ENCODE measurements at places on chromosomes 7 and 10. TPM values are rescaled to one million over a fixed set of nuclear protein-coding genes. Genes with fewer than 3 reads are reported as not detected.
A peak's percentile ranks its signal among the peaks of the same experiment; 100 is the strongest.

INA gene
- 0.08 TPM for total RNA-seq

CPXM2 gene
- 1.5 TPM for total RNA-seq

IQCE gene
- total RNA-seq: 19.0 TPM

FLNC gene
- 23.7 TPM for total RNA-seq

PDE6C gene
- total RNA-seq: not detected

C10orf67 gene
- 0.93 TPM for total RNA-seq

FFAR4 gene
- total RNA-seq: 4.0 TPM

WEE2 gene
- not detected for total RNA-seq

MSMB gene
- 17.1 TPM for total RNA-seq

SPDYE1 gene
- not detected for total RNA-seq

PGAM1 gene
- total RNA-seq: 209 TPM

VIPR2 gene
- 0.50 TPM for total RNA-seq

PNLIPRP1 gene
- total RNA-seq: not detected

SAMD9L gene
- 32.4 TPM for total RNA-seq

NEUROG3 gene
- total RNA-seq: not detected

GRCh38 chr7:45984386-45985295 is 63.6 kb upstream of the IGFBP3 start:
- no peak for DNase-seq

GRCh38 chr7:42765931-42766330 is 145.9 kb downstream of the C7orf25 start:
- DNase-seq: no peak

GRCh38 chr10:37906382-37906781 is 49.0 kb upstream of the ZNF248 start:
- DNase-seq: no peak

DNA sequence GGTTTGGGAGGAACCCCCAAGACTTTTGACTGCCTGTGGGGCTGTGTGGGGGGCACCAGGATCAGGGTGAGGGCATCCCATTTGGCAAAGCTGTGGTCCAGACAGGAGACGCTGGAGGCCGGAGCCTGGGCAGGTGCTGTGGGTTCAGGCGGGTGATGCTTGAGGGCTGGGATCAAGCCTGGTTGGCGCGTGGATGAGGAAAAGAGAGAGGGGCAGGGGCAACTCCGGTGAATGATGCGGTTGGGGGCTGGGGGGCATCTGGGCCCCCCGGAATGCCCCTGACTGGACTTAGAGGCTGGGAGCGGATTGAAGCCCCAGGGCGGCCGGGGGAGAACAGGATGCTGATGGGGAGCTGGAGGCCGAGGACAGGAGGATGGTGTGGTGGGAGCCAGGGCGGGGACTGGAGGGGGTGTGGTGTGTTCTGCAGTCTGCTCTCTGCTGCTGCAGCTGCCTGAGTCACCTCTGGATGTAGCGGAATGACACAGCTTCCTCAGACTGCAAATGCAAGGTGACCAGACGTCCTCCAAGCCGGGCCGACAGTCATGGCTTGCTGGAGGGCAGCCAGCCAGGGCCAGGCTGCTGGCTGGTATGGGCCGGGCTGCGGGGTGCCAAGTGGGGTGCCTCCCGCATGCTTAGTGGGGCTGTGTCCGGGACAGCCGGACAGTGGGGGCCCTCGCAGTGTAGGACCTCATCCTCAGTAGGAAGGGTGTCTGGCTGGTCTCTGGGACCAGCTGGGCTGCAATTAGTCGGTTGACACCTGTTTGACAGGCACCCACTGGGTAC is 3.2 kb downstream of the MAFK start:
- DNase-seq: no peak

DNA sequence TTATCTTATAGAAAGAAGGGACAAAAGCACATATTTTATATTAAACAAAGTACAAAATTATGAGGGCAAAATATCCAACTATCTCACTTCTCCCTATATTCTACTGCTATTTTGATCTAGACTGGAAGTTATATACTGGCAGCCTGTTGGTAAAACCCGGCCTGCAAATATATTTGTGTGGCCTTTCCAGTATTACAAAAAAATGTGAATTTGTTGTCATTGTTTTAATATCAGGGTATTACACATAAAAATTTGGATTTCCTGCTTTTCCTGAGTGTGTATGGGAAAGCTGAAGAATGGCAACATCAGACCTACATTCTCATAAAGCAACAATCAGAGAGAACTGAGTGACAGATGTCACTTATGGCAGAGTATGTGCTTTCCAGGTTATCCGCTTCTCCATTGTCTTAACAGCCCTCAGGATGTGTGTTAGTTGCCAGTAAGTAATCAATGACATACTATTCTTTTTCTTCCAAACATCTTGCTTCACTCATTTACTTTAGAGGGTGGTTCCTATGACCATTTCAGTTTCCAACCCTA is 7.3 kb downstream of the SYPL1 start:
- no peak for DNase-seq

GRCh38 chr10:132669208-132669861 is 116.6 kb downstream of the NKX6-2 start:
- no peak for DNase-seq

- no peak for DNase-seq
Observed at GRCh38 chr10:110076559-110077318, 69.0 kb downstream of the ADD3 start.

GRCh38 chr10:71245420-71246325 is 33.3 kb downstream of the UNC5B start:
- DNase-seq: no peak

DNA sequence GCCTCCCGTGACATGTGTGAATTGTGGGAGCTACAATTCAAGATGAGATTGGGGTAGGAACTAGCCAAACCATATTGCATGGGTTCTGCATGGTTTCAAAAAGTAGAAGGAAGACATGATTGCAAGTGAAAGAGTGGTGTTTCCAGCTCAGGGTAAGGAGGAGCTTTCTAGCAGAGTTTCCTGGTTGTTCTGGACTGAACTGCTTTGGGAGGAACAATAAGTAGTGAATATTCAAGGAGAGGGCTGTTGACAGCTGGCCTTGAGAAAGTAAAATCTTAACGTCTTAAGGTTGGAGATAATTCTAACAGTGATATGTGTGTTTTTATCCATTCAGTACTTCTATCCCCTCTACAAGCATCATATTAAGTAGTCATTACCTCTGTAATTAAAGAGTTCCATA is 62.2 kb upstream of the PRKG1 start:
- DNase-seq: no peak

DNA sequence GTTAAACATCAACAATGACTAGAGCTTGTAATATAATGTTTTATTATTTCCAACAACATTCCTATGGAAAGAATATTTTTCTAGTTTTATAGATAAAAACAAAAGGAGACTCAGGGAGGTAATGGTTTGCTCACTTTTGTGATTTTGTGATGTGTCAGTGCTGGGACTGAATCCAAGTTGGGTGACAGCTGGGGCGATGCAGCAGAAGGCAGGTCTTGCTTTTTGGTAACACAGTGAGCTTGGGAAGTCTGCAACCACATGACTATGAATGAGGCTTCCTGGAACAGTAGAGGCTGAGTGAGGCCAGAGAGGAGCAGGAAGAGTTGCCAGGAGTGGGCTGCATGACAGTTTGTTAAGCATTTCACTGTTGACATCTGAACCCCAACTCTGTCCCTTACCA is 4.9 kb upstream of the YKT6 start:
- DNase-seq: no peak

DNA sequence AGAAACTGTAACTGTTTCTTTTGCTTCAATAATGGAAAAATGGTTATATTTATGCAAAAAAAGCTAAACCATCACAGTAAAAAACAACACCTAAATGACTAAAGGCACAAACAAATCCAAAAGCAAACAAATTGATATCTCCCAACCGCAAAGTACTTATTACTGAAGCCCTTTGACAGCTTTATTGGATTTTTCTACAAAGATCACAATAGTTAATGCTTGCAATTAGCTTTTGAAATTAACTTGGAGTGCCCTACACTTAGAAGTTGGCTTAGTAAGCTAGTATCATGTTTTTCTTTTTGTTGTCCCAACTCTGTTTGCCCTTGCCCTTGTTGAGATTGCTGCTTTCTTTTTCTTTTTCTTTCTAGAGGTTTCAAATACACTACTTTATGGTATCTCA is 257.5 kb downstream of the INHBA start:
- DNase-seq: no peak

DNA sequence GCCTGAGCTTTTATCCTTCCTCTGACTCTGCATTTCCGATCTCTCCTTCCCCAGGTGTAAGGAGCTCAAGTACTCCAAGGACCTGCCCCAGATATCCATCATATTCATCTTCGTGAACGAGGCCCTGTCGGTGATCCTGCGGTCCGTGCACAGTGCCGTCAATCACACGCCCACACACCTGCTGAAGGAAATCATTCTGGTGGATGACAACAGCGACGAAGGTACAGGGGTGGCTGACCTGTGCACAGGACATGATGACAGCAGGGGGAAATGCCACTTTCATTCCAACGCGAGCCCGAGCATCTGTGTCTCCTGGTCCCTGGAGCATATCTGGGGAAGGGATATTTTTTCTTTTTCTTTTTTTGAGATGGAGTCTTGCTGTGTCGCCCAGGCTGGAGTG is 256.2 kb downstream of the GALNT17 start:
- no peak for DNase-seq

- no peak for DNase-seq
Observed at GRCh38 chr7:133165529-133165928, 83.6 kb upstream of the CHCHD3 start.

DNA sequence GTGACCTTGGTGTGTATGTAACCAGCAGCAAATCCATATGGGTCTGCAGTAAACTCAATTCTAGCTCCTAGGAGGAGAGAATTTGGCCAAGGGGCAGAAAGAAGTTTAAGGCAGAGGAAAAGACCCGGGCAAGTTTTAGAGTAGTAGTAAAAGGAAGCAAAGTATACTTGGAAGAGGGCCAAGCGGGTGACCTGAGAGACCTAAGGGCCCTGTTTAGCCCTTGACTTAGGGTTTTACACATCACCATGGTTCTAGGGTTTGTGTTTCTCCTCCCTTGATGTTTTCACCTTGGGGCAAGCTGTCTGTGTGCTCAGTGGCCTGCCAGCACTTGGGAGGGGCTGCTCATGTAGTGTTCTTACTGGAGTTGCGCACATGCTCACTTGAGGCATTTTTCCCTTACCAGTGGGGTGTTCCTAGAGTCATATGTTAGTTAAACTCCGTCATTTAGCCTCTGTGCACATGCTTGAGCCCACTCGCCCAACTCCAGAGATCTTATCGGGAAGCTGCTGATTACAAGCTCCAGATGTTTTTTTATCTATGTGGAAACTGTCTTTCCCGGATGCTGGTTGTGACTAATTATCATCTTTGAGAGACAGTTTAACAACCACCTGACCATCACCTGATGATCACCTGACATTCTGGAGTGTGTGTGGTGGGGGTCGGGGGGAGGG is 137.6 kb upstream of the PRSS1 start:
- no peak for DNase-seq

DNA sequence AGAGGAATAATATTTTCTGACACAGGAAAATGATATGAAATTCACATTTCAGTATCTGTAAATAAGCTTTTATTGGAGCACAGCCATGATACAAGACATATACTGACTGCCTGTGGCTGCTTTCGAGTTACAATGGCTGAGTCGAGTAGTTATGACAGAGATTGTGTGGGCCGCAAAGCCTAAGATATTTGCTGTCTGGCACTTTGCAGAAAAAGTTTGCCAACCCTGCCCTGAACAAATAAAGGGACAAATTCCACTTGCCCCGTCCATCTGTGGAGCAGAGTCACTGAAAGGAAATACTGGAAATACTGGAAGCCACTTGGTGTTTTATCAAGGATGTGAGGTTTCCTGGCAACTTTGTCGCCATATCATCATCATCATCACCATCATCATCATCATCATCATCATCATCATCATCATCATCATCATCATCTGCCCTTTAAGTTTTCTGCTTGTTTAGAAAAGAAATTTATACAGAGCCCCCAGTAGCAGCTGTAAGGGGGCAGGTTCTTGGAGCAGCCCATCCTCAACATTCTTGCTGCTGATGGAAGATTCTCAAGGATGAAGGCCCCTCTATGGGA is 85.8 kb downstream of the TCF7L2 start:
- no peak for DNase-seq

DNA sequence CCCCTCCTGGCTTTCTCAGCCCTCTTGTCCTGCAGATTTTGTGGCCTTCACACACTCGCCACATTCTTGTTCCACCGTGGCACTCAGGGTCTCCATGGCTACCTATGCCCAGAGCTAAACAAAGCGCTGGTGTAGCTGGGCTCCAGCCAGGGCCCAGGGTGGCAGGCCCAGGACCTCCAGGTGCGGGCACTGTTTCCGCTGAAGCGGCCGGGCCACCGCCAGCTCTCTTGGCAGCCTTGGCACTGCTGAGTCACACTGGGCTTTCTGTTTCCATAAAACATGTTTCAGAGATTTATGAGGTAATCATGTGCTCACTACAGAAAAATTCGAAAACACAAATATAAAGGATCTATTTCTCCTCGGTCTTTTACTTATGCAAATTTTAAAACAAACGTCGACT is 51.3 kb downstream of the AOC1 start:
- no peak for DNase-seq

GRCh38 chr10:65570143-65571010 is 1355.5 kb upstream of the LRRTM3 start:
- peak; percentile 49 for DNase-seq

DNA sequence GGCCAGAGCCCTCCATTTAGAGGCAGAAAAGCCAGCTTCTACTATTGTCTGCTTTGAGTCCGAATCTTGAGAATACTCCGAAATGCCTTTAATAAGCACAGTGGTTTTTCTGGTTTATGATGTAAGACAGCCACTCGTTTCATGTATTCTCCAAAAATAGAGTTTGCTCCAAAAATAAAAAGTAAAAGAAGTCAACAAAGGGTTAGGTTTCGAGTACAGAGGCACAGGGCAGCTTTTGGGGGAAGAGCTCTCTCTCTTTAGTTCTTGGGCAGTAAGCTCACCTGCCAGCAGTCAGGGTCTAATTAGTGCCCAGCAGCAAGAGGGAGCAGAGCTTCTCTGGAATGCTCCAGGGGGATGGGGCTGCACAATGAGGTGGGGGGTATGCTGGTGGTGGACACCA is 20.2 kb downstream of the CREB3L2 start:
- no peak for DNase-seq

- DNase-seq: no peak
Observed at GRCh38 chr10:81708416-81708815, 166.6 kb upstream of the NRG3 start.

DNA sequence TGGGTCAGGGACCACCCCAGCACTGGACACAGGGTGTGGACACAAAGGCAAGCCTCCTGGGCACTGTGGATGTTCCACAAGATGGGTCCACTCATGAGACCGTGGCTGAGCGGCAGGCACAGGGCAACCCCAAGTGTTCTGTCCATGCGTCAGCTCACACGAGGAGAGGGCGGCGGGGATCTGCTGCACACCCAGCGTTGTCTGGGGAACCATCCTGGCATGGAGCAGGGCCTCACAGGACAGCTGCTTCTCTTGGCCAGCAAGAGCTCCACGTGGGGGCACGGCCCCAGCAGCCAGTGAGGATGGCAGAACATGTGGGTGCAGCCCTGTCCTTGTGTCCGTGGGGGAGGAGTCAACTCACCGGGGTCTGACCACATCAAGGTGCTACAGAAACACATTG is 195.4 kb downstream of the PTPRN2 start:
- DNase-seq: peak; percentile 73

Data from left lung (tissue), 14 donors.